ENCODE measurements at places on chromosomes 13 and 19.

DNA sequence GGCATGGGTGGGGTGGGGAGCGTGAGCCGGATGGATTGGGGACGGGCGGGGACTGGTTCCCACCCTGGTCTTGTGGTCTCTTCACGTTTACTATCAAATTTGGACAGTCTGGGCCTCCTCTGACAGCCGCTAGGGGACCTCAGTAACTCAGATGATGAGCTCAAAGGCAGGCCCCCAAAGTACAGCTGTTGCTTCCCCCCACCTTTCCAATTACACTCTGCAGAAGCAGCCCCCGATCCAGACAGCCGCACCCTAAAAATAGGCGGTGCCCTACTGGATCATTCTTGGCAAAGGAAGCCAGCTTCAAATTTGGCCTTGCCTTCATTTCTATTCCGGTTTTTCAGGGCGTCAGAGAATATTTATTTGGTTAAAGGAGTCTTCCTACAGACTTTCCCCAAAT is 1.9 kb upstream of the FOXO1 start:
- no peak for DNase-seq

GRCh38 chr13:34833562-34834182 is 108.4 kb upstream of the NBEA start:
- DNase-seq, result no peak

- DNase-seq, result no peak
Measured at GRCh38 chr19:7122701-7123100, 53.2 kb downstream of the ZNF557 start.

DNA sequence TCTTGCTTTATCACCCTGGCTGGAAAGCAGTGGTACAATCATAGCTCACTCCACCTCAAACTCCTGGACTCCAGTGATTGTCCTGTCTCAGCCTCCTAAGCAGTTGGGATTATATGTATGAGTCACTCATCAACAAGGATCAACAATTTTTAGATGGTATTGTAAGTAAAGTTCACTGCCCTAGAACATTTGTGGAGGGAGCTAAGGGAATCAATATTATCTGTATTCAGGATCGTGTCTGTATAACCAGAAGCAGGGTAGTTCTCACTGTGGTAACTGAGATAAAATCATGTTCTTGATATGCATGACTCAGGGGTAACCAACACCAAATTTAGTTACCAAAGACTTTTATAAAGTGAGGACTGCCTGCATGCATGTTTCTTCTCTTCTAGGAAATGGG is 27.0 kb downstream of the ZMYM5 start:
- no peak for DNase-seq

- DNase-seq, result no peak
Measured at GRCh38 chr13:95533545-95534160, 18.9 kb upstream of the CLDN10 start.

DNA sequence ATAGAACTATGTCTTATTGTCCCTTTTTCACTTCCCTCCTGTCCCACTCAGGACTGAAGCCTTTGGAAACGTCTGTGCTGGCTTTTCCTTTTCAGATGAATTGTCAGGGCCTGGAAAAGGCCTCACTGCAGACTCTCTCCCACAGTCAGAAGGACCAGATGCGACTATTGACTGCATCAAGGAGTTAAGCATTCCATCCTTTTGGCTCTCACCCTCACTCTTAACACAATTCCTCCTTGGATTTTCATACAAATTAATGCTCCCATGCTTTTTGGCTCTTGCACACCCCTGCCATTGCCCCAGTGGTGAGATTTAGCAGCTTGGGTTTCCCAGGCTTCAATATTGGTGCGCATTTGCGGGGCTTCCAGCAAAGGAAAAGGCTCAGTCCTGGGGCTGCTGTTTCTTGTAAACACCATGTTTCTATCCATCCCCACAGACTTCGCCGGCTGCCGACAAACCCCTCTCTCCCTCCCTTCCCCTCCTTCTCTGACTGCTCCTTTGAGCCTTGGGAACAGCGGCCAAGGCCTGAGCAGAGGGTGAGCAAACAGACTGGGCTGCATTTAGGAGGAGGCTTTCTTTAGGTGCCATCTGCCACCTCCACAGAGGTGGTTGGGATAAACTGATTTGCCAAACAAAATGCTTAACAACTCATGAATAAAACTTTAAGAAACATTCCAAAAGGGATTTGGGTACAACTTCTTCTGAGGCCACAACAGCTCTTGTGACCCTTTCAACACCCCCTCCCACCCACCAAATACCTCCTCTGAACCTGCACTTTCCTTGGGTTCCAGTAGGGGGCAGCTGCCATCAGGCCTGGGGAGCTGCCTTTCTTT is 48.6 kb upstream of the PCDH8 start:
- DNase-seq, result no peak

GRCh38 chr19:29365836-29366417 is 153.0 kb upstream of the UQCRFS1 start:
- no peak for DNase-seq

- DNase-seq, result no peak
Measured at GRCh38 chr13:108220041-108220440, 1.8 kb downstream of the ABHD13 start.

- no peak for DNase-seq
Measured at GRCh38 chr19:32497391-32497790, 83.6 kb upstream of the PDCD5 start.

- no peak for DNase-seq
Measured at GRCh38 chr19:33767898-33768413, 28.7 kb upstream of the KCTD15 start.

DNA sequence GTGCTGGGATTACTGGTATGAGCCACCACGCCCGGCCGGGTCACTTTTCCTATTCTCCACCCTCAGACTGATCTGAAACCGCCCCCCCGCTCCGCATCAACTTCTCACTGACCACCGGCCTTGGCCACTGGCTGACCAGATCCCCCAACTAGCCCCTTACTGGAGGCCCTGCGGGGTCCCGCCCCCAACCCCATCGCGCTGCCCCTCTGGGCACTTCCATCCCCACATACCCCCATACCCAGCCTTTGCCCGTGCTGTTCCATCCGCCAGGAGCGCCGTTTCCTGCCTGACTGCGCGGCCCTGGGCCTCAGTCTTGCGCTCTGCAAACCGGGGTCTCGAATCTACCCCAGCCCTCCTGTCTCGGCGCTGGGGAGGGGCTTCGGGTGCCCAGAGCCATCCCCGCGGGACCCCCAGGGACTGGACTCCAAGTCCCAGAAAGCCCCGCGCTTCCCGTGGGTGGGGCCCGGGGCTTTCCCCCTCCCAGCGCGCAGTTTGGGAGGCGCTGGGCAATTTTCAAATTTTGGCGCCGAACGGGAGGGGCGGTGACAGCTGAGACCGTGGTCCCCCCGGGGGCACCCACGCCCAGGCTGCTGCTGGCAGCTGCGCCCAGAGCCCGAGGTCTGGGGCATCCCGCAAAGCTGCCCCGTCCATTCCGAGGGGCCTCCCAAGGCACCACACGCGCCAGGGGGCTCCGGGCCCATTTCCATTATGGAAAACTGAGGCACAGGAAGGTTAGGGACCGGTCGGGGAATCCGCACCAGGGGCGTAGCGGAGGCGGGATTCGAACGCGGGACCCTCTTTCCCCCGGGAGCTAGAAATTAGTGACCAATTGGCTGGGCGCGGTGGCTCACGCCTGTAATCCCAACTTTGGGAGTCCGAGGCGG is 5.2 kb upstream of the LMNB2 start:
- no peak for DNase-seq

DNA sequence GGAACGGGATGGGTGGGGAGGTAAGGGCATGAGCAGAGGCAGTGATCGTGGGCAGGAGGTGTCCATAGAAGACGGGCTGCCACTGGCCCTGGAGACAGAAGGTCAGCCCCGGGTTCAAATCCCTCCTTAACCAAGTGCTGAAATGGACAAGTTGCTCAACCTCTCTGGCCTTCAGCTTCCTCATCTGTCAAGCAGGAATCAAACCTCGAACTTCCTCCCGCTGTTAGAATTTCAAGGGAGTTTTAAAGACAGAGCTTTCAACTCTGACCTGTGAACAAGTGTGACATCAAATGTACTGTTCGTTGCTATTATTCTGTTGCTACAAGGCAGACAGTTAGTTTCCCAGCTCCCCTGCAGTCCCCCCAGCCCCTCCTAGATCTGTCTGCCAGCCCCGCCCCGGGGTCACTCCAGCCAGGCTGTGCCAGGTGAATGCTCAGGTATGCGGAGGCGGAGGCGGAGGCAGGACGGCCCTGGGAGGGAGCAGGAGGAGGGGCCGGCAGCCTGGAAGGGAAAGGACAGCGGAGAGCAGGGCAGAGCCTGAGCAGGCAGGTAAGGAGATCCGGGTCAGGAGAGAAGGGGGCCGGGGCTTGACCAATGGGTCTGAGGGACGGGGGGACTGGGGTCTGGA is at the start of gene EPS8L1:
EPS8L1 (plus strand) TSS at position 499 of the 628 bp plus-strand sequence. CDS start 576 bp downstream, outside the sequence.
- no peak for DNase-seq

- no peak for DNase-seq
Measured at GRCh38 chr19:3852177-3852511, 16.7 kb downstream of the ZFR2 start.

DNA sequence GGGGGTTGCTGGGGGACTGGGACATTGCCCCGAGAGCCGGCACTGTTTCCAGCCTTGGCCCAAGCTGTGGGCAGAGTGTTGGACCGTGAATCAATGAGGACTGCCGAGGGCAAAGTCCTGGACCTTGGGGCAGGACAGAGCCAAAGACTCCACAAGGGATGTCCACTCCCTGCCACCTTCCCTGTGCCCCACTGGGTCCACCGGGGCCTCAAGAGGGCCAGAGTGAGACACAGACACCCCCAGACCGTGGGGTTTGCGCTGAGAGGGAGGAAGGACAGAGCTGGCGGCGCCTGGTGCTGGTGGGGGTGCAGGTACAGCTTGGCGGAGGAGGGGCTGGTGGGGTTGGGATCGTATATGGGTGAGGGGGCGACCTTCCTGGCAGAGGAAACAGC is 11.8 kb downstream of the MAST3 start:
- no peak for DNase-seq

- no peak for DNase-seq
Measured at GRCh38 chr13:74678308-74678965, 544.2 kb upstream of the KLF12 start.

- no peak for DNase-seq
Measured at GRCh38 chr19:35901055-35901644, 810 bp upstream of the NFKBID start.

DNA sequence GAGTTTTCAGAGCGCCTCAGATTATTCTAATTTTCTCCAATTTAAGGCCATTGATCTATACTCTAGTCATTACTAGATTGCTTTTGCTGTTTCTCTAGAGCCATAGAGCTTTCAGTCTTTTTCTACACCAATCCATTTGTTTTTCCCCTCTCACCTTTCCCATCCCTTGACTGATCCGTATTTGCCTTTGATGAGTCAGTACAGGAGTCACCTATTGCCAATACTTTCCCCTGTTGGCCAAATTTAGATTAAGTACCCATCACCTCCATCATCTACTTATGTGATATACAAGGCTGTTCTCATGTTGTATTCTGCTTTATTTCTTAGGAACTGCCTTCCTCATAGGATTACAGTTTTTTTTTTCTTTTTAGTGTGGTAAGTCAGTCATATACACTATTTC is 463.2 kb downstream of the KLF12 start:
- no peak for DNase-seq

- DNase-seq, result no peak
Measured at GRCh38 chr19:56141417-56141993, 418 bp downstream of the ZNF444 start.

- DNase-seq, result no peak
Measured at GRCh38 chr19:31478241-31478640, 129.0 kb upstream of the TSHZ3 start.

- DNase-seq, result no peak
Measured at GRCh38 chr13:64633948-64634347, 2596.2 kb downstream of the PCDH9 start.

DNA sequence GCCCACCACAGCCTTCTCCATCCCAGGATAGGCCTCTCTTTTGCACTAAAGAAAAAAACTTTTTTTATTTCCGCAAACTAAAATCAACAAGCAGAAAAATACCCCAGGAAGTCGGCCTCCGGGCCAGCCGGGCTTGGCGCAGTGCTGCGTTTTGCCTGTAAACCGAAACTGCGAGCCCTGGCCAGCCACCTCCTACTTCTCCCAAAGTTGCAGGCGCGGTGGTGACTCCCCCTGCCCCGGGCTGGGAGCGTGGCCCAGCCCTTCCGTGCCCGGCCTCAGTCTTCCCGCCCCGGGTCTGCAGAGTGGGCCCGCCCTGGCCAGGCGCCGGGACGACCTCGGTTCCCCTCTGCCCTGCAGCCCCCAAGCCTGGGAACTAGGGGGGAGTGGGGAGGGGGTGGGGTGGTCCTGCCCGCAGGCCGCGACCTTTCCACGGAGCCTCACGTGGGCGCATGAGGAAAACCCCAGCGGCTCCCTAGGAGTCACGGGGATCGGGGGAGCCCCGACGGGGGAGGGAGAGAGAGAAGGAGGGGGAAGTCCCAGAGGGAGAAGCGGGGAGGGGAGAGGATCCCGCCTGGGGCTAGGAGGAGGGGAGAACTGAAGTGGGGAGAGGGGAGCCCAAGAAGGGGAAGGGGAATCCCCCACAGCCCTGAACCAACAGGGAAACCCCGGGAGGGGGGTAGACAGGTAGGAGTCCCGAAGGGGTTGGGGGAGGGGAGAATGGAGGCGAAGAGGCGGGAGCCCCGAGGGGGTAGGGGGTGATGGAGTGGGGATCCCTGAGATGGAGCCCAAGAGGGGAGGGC is 3.0 kb downstream of the GADD45B start:
- DNase-seq, result no peak

DNA sequence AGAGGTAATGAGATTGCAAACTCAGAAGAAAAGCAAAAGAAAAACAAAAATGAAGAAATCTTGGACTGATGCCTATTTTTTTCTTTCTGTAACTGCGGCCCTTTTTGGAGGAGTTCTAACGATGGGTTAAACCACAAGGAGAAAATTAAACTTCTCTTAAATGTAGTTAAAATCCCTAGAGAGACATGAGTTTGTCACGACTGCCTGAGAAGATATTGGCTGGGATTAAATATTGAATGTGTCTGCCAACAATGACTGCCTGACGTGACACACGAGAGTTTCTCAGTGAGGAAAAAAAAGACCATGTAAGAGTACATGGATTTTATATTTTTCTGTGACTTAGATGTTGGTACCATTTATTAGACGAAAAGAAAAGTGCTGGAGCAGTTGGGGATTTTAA is 1013.4 kb downstream of the PCDH9 start:
- no peak for DNase-seq

DNA sequence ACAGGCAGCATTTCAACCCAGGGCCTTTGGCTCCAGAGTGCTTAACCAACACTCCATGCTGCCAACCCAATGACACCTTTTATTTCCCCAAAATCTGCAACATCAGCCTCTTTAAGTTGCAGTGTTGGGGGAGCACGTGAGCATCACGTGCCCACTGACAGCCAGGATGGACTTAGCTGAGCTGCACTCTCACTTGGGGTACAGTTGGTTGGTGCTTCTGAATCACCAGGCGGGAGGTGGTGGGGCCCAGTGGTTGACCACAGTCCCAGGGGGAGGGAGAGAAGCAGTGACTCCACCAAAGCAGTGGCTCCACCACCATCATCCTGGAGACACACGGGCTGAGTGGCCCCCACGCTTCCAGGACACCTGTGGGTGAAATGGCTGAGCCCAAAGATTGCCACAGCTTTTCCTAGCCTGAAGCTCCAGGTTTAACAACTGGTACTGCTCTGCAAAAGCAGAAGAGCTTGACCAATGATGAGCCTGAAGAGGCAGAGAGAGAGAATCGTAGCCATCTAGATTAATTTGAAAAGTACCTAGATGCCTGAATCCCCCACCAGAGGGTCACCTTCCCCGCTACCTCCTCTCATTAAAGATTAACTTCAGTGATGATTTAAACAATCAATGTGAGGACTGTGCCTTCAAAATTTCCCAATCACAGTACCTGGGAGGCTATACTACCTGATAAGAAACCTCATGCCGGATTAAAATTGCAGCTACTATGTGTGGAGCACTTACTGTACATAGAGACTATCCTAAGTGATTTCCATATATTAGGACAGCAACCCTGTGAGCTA is 193.8 kb downstream of the FOXO1 start:
- no peak for DNase-seq
